ENCODE measurements at places on chromosomes 16 and 17. TPM values are rescaled to one million over a fixed set of nuclear protein-coding genes. Genes with fewer than 3 reads are reported as not detected.
A peak's percentile ranks its signal among the peaks of the same experiment; 100 is the strongest.

Gene ZNF689
- 13.1 TPM for total RNA-seq

Gene BCAR1
- total RNA-seq = 0.36 TPM

Gene CCDC200
- 1.3 TPM for total RNA-seq

Gene RILP
- 2.0 TPM for total RNA-seq

Gene TM4SF5
- total RNA-seq = not detected

Gene FN3K
- total RNA-seq = 5.3 TPM

Gene MEIOB
- not detected for total RNA-seq

Gene IQCK
- 3.1 TPM for total RNA-seq

DNA sequence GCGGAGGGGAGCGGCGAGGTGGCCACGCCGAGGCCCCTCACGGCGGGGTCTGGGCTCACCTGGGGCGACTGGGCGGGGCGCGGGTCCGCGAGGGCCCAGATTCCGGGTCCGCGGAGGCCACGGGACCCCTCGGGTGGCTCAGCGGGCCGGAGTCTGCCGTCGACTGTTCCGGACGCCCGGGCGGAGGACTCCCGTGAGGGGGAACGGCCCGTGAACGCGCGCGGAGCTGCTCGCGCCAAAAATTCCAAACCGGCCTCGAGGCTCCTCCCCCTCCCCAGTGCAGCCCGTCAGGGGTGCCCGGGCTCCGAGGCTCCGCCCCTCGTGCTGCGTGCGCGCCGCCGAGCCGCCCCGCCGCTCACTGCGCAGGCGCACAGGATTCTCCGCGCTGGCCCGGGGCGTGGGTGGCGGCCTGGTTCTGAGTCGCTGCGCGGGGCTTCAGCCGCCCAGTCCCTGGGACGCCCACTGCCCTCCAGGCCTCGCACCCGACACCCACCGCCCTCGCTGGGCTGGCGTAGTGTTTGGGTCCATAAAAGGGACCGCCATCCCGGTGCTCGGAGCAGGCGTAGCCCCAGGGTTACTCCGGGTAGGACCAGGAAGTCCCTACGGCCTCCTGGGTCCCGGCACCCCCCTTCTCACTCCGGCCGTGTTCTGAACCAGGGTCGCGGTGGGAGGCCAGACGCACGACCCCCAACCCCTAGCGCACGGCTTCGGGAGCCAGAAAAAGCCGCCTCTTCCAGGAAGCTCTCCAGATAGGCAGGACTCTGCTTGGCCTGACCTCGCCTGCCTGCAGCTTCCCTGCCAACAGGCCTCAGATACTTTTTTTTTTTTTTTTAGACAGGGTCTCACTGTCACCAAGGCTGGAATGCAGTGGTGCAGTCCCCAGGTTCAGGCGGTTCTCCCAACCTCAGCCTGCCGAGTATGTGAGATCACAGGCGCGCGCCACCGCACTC is at the start of gene PKMYT1:
PKMYT1 (minus strand) TSS at position 220 of the 950 bp plus-strand sequence. CDS start 789 bp downstream, outside the sequence.
- no peaks in the 10 kb centered on the region for H3K27me3 ChIP-seq
- H3K36me3 ChIP-seq = no peaks in the 10 kb centered on the region
- peak within 1 kb of the TSS; percentile 73 for H3K4me3 ChIP-seq
- peaks cover 16% of the 10 kb centered on the region for H3K4me1 ChIP-seq
- peak within 1 kb of the TSS; percentile 84 for H3K27ac ChIP-seq

GRCh38 chr16:46582313-46582712 is 38.9 kb downstream of the SHCBP1 start:
- H3K4me3 ChIP-seq = no peak overlapping the region
- no peaks in the 10 kb centered on the region for H3K27me3 ChIP-seq
- no peak overlapping the region for H3K27ac ChIP-seq
- peaks cover 10% of the 10 kb centered on the region for H3K4me1 ChIP-seq

DNA sequence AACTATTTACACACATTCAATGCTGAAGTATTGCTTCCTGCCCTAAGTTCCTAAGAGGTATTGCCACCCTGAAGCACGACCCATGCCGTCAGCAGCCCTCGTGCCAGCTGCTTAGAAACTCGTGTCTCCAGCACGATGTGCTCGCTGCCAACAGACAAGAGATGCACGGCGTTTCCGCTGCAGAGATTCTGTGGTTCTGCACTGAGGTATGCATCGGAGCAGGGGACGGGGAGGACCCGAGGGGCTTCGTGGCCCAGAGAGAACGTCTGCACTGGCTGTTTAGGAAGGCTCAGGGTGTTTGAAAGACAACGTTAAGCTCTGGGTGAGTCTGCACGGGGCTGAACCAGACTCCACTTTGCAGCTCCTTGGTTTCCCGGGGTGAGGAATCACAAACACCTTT is 82.7 kb upstream of the CREBBP start:
- no peaks in the 10 kb centered on the region for H3K36me3 ChIP-seq
- H3K27ac ChIP-seq = peak overlapping the region; percentile 39
- H3K4me3 ChIP-seq = no peak overlapping the region
- peak; percentile 65 for DNase-seq
- H3K27me3 ChIP-seq = no peaks in the 10 kb centered on the region

GRCh38 chr17:67280279-67280678 is 35.3 kb upstream of the HELZ start:
- no peaks in the 10 kb centered on the region for H3K36me3 ChIP-seq
- no peak overlapping the region for H3K4me3 ChIP-seq
- DNase-seq = no peak
- H3K27ac ChIP-seq = no peak overlapping the region
- H3K27me3 ChIP-seq = no peaks in the 10 kb centered on the region

DNA sequence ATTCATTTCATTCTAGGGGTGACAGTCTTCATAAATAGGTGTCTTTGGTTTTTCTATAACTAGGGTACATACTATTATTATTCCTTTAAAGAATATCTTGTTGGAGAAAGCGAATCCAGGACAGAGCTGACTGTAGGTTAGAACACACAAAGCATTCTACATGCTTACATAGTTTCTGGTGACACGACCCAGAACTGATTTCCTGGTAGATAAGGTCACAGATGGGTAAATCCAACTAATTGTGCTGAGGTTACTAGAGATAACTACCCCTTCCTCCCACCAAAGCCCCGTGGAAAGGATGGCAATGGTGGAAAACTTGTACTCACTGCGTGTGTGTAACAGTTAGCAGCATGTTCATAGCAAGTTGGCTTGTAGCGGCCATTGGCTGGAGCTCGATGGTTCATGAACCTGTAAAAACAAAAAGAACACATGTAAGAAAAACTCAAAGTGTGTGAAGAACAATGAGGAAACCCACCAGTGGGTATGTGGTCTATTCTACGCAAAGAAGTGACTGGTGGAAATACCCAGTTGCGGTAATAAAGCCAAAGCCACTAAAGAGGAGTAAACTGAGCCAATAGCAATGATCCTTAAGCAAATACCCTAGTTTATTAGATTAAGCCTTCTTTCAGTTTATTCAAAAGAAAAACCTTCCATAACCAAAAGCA is 7.7 kb downstream of the MMD start:
- no peak overlapping the region for H3K27ac ChIP-seq
- peak; percentile 40 for DNase-seq
- peaks cover 30% of the 10 kb centered on the region for H3K36me3 ChIP-seq
- H3K4me3 ChIP-seq = no peak overlapping the region
- H3K27me3 ChIP-seq = no peaks in the 10 kb centered on the region

- H3K4me1 ChIP-seq = peaks cover 28% of the 10 kb centered on the region
- no peak for DNase-seq
- H3K4me3 ChIP-seq = no peak overlapping the region
- H3K36me3 ChIP-seq = peaks cover 20% of the 10 kb centered on the region
- H3K27ac ChIP-seq = no peak overlapping the region
These were observed 13.9 kb downstream of the MPRIP start for GRCh38 chr17:17056156-17056539.

DNA sequence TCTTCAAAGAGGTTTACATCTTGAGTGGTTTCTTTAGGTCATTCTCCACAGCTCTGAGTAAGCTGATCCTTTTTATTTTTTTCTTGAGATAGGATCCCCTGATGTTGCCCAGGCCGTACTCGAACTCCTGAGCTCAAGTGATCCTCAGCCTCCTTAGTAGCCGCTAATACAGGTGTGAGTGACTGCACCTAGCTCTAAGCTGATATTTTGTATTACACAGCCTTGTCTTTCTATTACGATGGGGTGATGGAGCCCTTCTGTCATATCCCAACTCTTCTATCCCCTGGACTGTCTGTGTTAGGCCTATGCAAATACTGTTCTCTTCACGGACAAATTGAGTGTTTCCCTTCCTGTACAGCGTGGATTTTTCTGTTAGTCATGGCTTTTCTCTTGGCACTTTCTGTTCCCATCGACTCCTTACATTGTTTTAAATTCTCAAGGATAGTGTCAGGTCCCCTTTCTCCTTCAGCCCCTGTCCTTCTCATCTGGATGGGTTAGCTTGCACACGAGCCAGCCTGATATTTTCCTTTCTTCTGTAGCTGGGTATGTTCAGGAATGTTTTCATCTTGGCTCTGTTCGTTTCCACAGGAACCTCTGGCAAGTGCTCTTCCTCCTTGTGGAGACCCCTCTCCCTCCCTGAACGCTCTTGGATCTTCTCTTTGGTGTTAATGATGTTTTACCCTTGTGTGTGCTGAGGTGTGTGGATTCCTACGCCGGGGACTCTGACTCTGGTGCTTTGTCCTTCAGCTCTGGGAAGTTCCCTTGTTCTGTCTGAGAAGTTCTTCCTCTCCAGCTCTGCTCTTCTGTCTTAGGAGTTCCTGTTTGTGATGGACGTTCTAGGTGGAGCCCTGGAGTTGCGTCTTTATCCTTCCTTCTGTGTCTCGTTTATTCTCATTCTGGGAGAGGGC is 2.3 kb downstream of the BANP start:
- H3K27me3 ChIP-seq = no peaks in the 10 kb centered on the region
- no peak overlapping the region for H3K4me3 ChIP-seq
- H3K4me1 ChIP-seq = peaks cover 63% of the 10 kb centered on the region

- H3K4me3 ChIP-seq = no peak overlapping the region
- no peaks in the 10 kb centered on the region for H3K4me1 ChIP-seq
- no peaks in the 10 kb centered on the region for H3K27me3 ChIP-seq
- no peaks in the 10 kb centered on the region for H3K36me3 ChIP-seq
- no peak overlapping the region for H3K27ac ChIP-seq
These were observed 386.5 kb downstream of the CPPED1 start for GRCh38 chr16:12417030-12417814.

DNA sequence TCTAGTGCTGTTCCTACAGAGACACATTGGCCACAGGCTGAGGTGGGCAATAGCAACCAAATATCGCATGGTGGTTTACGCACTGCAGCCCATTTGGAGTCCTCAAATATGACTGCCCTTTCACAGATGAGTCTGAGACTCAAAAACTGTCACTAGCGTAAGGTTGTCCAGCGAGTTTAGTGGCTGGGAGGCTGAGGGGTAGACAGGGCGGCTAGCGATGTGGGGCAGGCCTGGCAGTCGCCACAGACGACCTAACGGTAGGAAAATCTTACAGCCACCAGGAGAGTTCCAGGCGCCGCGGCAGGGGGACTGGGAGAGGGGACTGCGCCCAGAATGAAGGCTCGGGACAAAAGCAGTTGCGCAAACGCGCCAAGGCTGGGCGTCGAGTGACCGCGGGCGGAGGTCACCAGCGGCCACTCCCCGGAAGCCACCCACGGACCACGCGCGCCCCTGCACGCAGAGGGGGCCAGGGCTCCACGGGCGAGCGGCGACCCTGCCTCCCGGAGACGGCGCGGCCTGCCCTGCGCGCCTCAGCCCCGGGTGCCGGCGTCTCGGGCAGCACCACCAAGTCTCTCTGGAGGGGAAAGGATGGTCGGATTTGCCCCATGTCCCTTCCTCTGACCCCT is 699 bp upstream of the MAP1LC3B start:
- H3K27me3 ChIP-seq = no peaks in the 10 kb centered on the region
- DNase-seq = no peak
- H3K27ac ChIP-seq = peak overlapping the region; percentile 82
- no peaks in the 10 kb centered on the region for H3K36me3 ChIP-seq
- peaks cover 62% of the 10 kb centered on the region for H3K4me1 ChIP-seq

DNA sequence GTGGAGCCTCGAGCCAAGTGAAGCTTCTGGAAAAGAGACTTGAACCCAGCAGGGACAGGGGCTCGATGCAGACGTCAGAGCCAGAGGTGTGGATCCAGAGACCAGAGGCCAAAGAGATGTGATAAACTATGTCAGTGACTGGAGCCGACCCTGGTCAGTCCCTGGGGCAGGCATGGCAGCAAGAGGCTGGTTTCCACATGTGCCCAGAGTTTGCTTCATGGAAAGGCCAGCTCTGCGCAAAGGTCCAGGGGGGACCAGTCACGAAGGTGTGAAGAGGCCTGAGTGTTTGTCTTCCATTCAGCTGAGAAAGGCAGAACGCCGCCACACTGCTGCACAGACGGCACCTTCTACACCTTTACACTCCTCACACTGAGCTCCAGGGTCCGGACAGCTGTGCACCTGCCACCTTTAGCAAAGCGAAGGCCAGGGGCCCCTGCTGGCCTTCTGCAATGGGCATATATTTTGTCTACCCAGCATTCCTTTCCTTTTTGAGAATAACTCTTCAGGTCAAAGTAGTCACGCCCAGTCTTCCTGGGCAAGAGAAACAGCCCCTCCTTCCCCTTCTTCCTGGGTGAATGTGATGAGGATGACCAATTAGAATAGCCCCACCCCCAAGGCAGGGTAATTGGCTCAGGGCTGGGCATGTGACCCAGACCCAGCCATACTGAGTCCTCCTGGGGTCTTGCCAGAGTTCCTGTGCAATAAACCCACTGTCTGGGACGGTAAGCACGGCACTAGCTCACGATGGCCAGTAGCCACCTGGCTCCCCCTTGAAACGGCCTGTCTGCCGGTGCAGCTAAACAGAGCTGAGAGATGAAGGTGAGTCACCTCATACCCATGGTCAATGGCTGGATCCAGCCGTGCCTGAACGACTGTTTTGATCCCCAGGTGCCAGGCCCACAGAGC is 2.3 kb upstream of the RPH3AL start:
- no peak for DNase-seq
- no peaks in the 10 kb centered on the region for H3K27me3 ChIP-seq
- no peaks in the 10 kb centered on the region for H3K4me1 ChIP-seq
- no peak overlapping the region for H3K4me3 ChIP-seq
- H3K27ac ChIP-seq = no peak overlapping the region
- no peaks in the 10 kb centered on the region for H3K36me3 ChIP-seq

- H3K4me1 ChIP-seq = no peaks in the 10 kb centered on the region
- H3K27me3 ChIP-seq = no peaks in the 10 kb centered on the region
- DNase-seq = no peak
- H3K4me3 ChIP-seq = no peak overlapping the region
- H3K36me3 ChIP-seq = peaks cover 80% of the 10 kb centered on the region
These were observed 57.2 kb upstream of the GSG1L start for GRCh38 chr16:28120754-28121153.

DNA sequence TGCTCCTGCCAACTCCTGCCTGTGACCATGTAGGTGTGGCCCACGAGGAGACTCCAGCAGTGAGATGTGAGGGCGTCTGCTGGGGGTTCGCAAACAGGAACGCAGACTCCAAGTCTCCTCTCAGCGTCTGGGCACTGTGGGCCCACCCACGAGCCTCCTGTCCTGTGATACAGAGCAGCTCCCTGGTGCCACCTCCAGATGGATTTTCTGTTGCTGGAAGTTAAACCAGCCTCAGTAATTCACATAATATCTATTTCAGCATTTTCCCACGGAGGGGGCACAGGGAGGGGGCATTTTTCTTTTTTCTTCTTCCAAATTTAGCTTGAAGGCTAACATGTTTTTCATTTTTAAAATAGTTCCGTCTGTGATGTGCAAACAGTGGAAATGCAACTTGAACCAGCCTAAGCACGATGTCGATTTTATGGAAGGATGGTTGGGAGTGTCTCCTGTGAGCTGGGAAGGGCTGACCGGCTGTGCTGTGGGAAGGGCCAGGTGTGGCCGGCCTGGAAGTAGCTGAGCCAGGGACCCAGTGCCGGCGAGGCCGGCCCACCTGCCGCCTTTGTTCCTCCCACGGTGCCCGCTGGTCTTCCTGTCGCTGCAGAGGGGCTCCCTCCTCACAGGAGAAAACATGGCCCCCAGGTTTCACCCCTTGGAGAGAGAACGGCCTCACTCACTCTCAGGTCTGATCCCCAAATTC is 3.9 kb upstream of the RAB40B start:
- H3K4me1 ChIP-seq = peaks cover 8% of the 10 kb centered on the region
- H3K27ac ChIP-seq = no peak overlapping the region
- no peak for DNase-seq
